ENCODE measurements at places on chromosomes 3 and 15.
A peak's percentile ranks its signal among the peaks of the same experiment; 100 is the strongest.

- DNase-seq, result no peak
Observed at GRCh38 chr15:81011593-81011992, 10.9 kb downstream of the TLNRD1 start.

DNA sequence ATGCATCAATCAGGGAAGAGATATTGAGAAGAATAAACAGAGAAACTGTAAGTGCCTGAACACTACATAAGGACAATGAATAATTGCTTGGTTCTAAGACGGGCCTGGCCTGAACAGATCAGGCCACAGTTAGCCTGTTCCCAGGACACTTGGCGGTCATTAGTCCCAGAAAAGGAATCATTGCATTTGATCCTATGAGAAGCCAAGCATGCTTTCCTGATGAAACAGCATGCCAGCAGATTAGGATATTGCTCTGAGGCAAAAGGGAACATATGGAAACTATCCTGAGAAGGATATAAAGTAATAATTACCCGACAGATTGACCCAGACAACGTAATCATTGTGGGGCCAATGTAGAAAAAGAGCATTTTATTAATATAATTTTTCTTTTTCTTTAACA, 51.9 kb downstream of the STRIT1 start:
- no peak for DNase-seq

GRCh38 chr15:101543026-101543390, 53.5 kb upstream of the PCSK6 start:
- DNase-seq, result no peak

GRCh38 chr15:90388462-90389380, 679 bp downstream of the IQGAP1 start:
- DNase-seq, result no peak

DNA sequence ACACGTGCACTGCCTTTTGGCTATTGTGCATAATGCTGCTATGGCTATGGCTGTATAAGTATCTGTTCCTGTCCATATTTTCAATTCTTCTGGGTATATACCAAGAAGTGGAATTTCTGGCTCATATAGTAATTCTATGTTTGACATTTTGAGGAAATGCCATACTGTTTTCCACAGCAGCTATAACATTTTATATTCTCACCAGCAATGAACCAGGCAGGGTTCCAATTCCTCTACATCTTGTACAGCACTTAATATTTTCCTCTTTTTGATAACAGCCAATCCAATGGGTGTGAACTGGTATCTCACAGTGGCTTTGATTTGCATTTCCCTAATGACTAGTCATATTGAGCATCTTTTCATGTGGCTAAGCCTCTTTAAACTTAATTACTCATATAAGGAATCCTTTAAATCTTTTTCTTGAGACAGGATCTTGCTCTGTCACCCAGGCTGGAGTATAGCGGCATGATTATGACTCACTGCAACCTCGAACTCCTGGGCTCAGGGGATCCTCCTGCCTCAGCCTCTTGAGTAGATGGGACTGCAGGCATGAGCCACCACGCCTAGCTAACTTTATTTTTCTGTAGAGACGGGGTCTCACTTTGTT, 38.1 kb upstream of the IGDCC4 start:
- DNase-seq, result no peak

GRCh38 chr3:171781711-171782127, 28.6 kb downstream of the PLD1 start:
- DNase-seq, result no peak

GRCh38 chr15:77815015-77815414, 182.3 kb upstream of the LINGO1 start:
- no peak for DNase-seq

DNA sequence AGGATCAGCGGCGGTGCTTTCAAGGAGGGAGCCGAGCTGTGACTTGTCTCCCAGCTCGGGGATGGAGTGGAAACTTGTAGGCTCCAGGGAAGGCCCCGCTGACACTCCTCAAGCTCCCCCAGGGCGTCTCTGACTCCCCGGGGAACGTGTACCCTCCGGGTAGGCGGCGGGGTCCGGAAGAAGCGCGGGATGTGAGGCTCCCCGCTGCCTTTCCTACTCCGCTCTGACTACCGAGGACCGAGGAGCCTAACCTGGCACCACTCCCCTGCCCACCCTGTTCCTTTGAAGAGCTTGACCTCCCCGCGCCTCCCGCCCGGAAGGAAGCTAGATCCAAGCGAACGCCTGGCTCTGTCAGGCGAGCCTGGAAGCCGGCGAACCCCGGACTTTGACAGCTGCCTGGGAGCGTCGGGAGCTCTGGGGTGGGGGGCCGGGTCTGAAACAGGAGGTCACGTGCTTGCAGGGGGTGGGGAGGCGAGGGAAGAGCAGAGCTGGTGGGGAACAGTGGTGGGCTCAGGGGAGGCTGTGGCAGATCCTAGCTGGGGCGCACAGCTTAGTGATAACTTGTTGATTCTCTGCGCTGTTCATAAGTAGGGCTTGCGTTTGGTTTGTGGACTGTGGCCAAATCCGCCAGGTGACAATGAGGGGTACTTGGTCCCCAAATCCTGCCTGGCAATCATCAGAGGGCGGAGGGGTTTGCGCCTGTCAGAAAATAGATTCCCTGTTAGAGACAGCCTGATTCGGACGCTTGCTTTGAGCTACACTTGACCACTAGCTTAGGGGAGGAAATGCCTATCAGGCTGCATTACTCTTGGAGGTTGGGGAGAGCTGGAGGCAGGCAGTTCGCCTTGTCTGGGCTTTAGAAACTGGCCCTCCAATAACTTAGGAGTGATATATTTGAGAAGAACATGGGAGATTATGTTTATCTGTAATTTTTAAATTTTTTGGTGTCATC, 1.2 kb downstream of the CLSTN2 start:
- DNase-seq, result peak; percentile 40

GRCh38 chr15:42490291-42490670, 660 bp downstream of the ZNF106 start:
- no peak for DNase-seq

DNA sequence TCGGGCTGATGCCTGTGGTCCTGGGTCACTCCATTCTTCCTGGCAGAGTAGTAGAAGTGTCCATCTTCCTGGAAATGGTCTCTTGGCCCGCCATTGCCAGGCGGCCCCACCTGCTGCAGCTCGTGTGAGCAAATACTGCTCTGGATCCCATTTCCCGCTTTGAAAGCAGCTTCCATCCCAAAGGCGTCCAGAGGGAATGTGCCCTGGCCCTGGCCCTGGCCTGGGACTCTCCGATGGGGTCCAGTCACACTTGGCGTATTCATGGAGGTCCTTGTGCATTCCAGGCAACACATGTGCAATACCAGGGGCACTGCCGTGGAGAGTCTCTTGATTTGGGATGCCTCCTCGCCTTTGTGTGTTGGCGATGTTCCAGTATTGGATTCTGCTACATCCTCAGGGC, 111.1 kb downstream of the SNRPN start:
- DNase-seq, result no peak

GRCh38 chr3:73451301-73451944, 173.3 kb downstream of the PDZRN3 start:
- DNase-seq, result peak; percentile 43

DNA sequence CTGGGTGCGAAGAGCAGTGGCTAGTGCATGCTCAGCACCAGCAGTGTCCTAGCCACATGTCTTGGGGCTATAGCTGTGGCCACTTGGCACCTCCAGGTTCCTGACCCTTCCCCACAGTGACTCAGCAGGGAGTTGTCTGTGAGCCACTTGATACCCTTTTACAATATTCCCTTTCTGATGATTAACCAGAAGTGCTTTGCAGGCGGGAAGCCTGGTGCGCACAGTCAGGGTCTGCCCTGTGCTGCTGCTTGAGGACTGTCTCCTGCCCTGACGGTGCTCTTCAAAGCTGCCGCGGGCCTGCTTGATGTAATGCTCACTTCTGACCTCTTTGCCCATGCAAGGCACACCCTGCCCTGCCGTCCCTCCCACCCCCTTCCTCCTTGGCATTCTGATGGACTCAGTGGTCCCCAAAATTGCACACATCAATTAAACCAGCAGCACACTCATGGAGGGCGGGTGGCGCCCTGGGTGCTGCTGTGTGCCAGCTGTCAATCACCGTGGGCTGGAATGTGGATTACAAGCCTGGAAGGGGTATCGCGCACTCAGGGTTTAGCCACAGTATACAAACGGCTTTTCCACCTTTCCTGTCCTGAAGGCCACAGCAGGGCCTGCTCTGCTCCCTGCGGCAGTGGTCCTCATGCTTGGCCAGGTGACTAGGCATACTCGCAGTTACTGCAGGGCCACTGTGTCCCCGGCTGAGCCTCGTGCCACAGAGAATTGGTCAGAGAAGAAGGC, 40.9 kb upstream of the PCSK6 start:
- DNase-seq, result no peak

GRCh38 chr15:71237456-71238188, 122.4 kb downstream of the THSD4 start:
- no peak for DNase-seq

DNA sequence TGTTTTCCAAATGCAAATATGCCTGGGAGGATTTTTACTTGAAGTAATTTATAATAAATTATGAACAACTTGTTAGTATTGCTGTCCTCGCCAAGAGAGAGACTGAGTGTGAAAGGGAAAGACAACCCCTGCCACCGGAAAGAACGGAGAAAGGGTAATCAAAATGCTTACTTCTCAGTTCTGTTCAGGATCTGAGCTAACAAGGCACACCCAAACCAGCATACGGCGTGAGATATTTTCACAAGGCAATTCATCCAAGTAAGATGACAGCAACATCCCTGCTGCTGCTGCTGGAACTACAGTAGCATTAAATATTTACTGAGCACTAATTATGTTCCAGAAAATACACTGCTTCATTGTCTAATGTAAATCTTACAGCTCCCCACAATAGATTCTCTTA, 96.1 kb downstream of the KBTBD8 start:
- no peak for DNase-seq

GRCh38 chr3:174168026-174168425, 691.1 kb upstream of the NAALADL2 start:
- no peak for DNase-seq
